ENCODE measurements at places on chromosomes 4 and X. TPM values are rescaled to one million over a fixed set of nuclear protein-coding genes. Genes with fewer than 3 reads are reported as not detected.

INTU gene
- 22.4 TPM for total RNA-seq

DNA sequence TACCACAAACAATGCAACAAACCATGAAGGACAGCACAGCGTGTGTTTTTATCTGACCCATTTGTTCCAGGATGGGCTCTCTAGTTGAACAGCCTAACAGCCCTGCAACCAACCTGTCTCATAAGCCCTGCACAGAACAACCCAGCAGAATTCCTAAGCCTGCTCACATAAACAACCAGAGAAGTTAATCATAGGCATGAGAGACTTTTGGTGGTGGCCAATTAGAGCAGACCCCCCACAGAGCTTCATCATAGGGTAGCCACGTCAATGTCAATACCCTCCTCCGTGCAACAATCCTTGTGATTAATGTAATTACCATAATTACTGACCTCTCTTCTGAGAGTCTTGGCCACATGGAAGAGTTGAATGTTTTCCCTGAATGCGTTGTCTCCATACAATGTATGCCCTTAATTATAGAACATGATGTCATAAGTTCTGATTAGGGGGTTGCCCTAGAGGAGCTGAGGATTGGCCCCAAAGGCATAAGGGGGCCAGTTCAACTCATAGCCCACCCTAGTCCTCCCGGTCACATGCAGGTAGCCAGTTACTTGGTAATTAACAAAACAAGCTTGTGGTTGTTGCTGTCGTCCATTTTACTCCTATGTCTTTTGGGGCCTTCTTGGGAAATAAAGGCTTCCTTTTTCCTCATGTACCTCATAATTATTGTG lies 92.7 kb downstream of the SYNPO2 start:
- H3K4me1 ChIP-seq: no peaks in the 10 kb centered on the region
- H3K27me3 ChIP-seq: no peaks in the 10 kb centered on the region
- H3K27ac ChIP-seq: peak overlapping the region; percentile 46
- no peak for DNase-seq
- no peak overlapping the region for H3K4me3 ChIP-seq

DNA sequence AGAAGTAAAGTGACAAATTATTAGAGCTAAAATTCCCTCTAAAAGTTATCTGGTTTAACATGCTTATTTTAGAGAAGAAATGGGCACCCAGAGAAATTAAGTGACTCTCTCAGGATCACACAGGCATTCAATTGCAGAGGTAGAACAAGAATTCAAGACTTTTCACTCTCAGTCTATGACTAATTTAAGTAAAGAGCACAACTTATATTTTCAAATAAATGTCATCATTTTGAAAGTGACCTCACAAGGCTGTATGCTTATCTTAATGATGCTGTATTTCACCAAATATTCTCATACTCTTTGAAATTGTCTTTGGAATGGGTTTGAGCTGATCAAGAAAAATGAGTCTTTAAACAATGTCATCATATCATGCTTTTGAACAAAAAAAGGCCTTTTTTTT lies 15.3 kb downstream of the GPR174 start:
- H3K27me3 ChIP-seq: peaks cover 16% of the 10 kb centered on the region
- H3K4me3 ChIP-seq: no peak overlapping the region
- no peaks in the 10 kb centered on the region for H3K36me3 ChIP-seq
- no peak for DNase-seq
- H3K4me1 ChIP-seq: no peaks in the 10 kb centered on the region
- H3K27ac ChIP-seq: no peak overlapping the region

DNA sequence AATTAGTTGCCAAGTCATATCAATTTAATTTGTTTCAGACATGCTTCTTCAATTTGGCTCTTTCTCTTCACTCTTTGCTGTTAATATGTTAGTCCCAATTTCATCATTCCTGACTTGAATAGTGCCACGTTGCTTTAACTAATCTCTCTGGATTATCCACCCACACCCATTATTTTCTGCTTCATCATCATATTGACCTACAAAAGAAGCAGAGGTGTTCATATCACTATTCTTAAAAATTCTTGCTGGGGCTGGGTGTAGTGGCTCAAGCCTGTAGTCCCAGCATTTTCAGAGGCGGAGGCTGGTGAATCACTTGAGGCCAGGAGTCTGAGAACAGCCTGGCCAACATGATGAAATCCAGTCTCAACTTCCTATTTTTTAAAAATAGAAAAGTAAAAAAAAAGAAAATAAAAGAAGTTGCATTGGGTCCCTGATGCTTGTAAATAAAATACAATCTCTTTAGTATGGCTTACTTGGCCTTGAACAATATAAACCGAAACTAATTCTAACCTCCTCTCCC lies 65.7 kb upstream of the KCNIP4 start:
- no peaks in the 10 kb centered on the region for H3K4me1 ChIP-seq
- no peak for DNase-seq
- no peaks in the 10 kb centered on the region for H3K27me3 ChIP-seq
- no peak overlapping the region for H3K4me3 ChIP-seq

DNA sequence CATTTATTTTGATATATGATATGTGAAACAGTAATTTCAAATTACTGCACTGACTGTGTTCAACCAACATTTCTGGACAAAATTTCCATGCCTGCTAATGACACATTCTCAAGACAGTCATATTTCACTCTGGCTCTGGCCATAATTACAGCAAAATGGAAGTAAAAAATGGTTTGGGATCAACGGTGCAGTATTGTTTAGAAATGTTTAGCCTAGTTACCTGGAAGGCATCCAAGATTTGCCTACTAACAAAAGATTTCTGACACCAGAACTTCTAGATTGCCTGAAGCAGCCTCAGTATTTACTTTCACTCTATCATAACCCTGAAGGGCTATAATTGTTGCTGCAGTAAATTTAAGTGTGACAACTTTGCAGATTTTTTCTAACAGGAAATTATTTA lies 416.3 kb downstream of the PCDH10 start:
- no peak overlapping the region for H3K27ac ChIP-seq
- no peak for DNase-seq
- no peaks in the 10 kb centered on the region for H3K27me3 ChIP-seq
- H3K4me1 ChIP-seq: no peaks in the 10 kb centered on the region
